Stimulated activated CD8-positive, alpha-beta memory T cell treated with anti-CD3 and anti-CD28 coated beads, Interleukin-7, amount 100 ng/mL, for 1 hour (primary cell): ENCODE measurements at places on chromosomes 12 and 14.

DNA sequence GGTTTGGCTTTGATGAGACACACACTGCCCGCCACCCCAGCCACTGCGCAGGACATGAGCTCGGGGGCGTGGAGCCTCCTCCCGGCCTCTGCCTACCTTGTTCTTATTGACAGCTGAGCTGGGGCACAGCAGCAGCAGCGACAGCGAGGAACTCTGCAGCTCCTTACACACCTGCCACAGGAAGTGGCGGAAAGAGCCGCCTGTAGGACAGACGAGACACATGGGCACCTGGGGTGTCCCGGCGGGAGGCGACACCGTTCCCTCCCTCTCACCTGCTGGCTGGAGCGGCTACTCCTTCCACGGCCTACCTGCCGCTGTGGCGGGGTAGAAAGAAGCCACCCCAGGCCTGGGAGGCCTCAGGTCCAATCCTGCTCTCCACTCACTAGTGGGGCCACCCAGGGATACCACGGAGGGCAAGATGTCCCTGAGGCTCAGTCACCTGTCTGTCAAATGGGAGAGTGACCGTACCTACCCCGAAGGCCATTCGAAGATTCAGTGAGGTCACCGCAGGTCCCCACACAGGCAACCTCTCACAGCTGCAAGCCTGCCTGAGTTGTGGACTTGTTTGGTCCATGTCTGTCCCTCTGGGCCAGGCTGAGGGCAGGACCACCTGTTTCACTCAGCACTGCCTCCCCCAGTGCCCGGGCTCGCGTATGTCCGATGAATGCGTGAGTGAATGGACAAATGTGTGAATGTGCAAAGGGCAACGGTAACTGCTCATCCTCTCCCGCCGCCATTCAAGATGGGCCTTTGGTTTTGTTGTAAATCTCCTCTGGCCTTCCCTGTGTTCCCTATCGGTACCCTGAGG, 42.6 kb downstream of the TRAFD1 start:
- no peak for DNase-seq

DNA sequence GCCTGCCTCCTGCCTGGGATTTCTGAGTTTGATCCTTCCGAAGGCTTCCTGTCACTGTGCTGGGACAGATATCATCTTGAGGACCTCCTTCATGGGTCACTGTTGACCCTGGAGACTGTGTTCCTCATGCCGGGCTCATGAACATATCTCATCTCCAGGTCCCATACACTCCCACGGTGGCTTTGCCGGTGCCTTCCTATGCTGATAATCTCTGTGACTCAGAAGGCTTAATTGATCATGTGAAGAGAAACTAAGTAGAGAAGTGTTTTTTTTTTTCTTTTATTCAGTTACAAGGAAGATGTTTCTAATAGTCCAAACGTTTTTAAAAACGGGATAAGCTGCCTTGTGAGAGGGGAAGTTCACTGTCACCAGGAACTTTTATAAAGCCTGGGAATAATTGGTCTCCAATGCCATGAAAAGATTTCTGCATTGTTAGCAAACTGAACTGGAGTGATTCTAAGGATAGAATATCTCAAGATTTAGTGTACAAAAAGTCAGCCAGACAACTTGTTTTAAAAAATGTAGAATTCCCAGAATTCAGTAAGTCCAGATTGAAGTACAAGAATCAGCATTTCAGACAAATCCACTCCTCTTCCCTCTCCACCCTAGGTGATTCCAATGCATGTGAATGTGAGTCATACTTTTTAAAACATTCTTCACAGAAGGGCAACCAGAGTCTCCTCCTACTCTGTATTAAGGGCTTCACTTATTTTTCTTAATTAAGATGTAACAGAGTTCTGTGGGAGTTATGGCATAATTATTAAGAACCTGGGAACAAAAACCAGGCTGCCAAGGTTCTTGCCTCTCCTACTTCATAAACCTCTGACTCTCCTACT, 139.8 kb upstream of the LGR5 start:
- DNase-seq = no peak

- no peak for DNase-seq
Measured at GRCh38 chr14:31253746-31254471, 46.3 kb upstream of the HECTD1 start.

- no peak for DNase-seq
Measured at GRCh38 chr14:79809849-79810612, 401.3 kb downstream of the DIO2 start.

DNA sequence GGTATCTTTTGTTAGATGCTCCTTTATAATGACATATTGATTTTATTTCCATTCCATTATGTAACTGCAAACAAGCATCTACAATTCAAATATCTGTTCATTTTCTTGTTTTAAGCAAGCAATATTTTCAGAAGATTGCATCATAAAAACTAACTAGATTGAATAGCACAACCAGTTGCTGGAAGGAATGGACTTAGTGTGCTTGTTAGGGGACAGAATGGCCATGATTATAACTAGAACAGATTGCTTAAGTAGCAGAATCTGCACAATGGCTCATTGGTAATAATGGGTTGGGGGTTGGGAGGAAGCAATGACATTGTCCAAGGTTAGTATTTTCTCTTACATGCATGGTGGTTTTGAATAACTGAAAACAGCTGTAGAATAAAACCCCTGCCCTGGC, 939.5 kb downstream of the SLC16A7 start:
- DNase-seq = no peak

DNA sequence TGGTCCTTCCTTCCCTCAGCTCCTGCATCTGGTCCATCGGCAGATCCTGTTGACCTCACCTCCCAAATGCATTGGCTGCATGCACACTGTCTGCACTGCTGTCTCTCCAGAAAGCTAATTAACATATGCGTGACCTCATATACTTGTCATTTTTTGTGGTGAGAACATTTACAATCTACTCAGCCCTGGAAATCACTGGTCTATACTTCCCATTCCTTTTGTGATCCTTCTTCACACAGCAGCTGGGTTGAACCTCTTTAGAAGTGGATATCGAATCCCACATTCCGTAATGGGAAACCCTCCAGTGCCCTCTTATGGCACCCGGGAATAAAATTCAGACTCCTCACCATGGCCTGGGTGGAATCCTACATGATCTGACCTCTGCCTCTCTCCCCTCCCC, 45.0 kb downstream of the SMOC1 start:
- DNase-seq = no peak

DNA sequence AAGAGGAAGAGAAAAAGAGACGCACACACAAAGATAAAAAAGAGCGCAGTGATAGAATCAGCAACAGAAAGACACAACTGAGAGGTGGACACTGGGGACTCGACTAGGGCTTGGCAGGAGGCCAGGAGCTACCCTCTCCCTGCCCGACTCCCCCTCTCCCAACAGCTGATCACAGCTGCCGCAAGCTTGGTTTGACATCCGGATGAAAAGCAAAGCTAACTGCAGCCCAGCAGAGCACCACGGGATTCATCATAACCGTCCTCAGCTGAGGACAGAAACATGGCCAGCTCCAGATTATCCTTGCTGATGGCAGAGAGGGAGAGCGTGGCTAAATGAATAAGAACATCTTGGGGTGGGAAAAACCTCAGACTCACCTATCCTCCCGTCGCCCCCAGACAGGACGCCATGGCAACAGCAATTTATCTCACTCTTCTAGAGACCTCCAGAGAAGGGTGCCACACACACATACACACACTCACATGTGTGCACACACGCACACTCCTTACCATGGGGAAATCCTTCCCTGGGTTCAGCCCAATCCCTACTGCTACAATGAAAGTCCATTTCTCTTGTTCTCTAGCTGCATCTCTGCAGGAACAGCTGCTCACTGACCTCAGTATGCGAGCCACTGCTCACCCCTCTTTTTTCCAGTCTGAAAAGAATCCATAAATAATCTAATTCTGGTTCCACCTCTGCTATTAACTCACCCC, 135.3 kb downstream of the NTF3 start:
- no peak for DNase-seq

DNA sequence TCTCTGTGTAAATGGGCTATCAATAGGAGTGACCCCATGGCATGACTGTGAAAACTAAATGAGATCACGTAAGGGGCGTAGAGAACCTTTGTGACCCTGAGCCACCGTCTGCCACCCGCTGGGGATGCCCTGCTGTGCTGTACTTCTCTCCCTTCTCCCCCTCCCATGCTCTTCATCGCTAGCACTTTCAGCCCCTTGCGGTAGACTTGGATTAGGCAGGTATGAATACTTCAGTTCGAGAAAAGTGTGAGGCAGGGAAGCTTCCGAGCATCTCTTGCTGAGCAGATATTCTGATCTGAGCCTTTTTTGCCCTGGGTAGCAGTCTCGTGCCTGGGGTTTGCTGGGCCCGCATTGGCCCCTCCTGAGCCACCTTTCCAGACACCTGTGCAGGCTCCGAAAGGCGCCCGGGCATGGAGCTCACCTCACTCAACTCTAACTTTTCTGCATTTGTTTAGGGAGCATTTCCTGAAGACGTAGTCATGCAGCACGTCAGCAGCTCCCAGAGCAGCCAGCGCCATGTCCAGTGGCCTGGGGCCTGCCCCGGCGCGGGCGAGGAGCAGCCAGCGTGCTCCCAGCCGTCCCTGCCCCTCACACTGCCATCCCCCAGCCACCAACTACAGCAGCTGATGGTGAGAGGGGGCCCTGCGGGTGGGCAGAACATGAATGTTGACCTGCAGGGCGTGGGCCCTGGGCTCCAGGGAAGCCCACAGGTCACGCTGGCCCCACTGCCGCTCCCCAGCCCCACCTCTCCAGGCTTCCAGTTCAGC, 40.4 kb downstream of the DDX51 start:
- no peak for DNase-seq

- no peak for DNase-seq
Measured at GRCh38 chr14:85333313-85333712, 196.6 kb upstream of the FLRT2 start.

DNA sequence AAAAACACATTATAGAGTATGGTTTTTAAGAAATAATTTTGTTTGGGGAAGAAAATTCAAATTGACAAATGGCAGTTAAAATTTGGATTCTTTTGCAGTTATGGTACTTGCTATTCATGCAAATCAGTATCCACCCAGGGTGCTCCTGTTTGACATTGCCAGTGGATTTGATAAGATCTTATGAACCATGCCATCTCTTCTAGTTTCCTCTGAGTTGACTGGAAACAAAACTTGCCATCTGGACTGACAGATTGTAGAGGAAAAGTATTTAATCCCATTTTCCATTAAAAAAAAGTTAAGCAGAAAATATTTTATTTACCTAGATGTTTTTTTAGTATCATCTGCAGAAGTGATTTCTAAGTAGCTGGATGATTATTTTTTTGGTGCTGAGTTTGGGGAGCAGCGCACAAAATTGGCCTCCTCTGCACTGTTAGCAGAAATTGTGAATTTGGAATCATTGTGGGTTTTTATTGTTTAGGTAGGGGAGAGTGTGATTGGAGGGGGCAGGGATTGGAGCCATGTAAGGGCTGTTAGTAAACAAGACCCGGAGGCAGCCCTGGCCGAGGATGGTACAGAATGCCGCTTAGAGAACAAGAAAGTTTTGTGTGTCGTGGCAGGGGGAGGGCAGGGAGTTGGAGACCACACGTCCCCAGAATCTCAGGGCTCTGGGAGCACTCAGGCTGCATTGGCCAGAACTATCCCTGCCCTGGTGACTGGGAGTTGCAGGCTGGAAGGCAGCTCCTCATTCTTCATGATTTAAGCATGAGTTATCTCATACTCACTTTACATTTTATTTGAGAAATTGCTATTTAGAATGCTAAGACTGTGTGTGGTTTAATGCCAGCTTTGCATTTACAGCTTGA, 56.6 kb downstream of the WDR20 start:
- no peak for DNase-seq

DNA sequence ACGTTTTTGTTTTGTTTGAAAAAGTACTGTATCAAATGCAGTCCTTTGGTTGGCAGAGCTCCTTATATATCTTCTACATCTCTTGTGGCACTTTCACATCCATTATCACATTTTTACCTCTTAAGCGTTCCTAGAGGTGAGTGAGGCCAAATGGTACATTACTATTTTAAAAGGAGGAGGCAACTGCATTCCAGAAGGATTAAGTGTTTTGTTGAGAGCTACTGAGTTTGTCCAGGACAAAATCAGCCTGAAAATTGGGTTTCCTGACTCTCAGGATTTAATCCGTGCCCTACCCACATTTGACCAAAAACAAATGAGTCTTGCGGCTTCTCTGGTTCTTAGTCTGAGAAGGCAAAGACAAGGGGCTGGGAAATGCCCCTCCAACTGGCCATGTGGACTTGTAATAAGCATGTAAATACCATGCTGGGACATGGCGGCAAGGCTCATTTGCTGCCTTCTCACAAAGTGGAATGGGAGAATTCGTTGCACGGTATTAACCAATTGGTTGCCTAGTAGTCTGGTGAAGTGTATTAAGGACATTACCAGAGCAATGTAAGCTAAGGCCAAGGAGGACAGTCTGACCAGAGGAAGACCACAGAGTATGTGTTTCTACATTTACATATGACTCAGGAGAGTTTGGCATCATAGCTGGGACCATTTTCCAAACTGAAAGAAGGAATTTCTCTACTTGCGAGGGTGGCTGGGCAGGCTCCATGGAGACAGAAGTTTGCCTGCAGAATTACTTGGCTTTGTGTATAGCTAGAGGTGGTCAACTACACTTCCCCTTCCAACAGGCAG, 175.8 kb upstream of the PLXNC1 start:
- DNase-seq = no peak
